ENCODE measurements at places on chromosomes 1 and 21. TPM values are rescaled to one million over a fixed set of nuclear protein-coding genes. Genes with fewer than 3 reads are reported as not detected.

MAP10 gene
- total RNA-seq, result 3.2 TPM

ALPL gene
- total RNA-seq, result 10.2 TPM

GSTM5 gene
- total RNA-seq, result 2.4 TPM

PPM1J gene
- 5.4 TPM for total RNA-seq

GIPC2 gene
- 2.5 TPM for total RNA-seq
